Stimulated activated CD4-positive, alpha-beta T cell treated with anti-CD3 and anti-CD28 coated beads, Interleukin-2, amount 100 ng/mL, for 48 hours (primary cell): ENCODE measurements at places on chromosomes 7 and 10.

DNA sequence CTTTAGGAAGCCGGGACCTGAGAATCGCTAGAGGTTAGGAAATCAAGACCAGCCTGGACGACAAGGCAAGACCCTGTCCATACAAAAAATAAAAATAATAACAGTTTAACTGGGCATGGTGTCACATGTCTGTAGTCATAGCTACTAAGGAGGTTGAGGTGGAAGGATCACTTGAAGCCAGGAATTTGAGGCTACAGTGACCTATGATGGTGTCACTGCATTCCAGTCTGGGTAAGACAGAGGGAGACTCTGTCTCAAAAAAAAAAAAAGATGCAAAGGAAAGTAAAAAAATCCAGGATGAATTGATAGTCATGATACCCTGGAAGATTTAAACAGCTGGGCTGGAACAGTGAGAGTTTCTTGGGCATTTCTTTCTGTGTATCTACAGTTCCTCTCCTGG lies 463.2 kb downstream of the GALNT17 start:
- no peak for DNase-seq

DNA sequence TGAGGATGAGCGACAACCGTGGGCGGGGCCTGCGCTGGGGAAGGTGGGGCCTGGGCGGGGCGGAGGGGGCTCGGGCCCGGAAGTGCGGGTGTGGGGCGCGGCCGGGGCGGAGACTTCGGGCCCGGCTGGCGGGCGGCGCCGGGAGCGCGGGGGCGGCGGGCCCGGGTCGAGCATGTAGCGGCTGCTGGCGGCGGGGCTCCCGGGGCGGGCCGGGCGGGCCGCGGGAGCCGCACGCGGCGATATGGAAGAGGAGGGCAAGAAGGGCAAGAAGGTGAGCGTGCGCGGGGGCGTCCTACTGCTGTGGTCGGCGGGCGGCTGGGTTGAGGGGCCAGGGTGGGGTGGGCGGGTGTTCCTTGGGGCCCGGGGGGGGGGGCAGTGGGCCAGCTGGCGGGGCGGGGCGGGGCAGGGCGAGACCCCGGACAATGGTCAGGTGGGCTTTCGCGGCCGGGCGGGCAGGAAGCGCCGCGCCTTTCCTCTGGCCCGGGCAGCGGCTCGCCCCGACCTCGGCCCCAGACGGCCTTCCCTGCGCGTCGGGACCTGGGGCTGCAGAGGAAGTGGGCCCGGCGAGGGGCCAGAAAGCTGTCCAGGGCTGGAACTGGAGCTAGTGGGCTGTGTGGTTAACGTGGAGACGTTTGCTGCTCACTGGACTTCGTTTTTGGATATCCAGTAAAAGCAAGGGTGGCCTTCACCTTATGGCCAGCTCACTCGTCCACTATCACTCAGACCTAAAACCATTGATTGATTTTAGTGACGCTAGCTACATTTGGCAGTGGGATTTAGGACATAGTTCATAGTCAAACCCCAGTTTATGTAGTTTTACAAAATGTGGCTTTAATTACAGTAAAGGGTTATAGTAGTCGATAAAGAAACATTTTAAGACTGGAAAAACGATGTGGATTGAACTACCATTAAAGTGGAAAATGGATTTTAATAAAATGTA lies at the start of gene CCM2:
CCM2 (plus strand) TSS at position 109 of the 940 bp plus-strand sequence; CDS start at position 242, 133 bp downstream.
- no peak for DNase-seq

- DNase-seq: no peak
Observed at GRCh38 chr7:70583965-70584883, 547.7 kb upstream of the GALNT17 start.

- no peak for DNase-seq
Observed at GRCh38 chr10:88198023-88198422, 334.6 kb downstream of the PTEN start.

DNA sequence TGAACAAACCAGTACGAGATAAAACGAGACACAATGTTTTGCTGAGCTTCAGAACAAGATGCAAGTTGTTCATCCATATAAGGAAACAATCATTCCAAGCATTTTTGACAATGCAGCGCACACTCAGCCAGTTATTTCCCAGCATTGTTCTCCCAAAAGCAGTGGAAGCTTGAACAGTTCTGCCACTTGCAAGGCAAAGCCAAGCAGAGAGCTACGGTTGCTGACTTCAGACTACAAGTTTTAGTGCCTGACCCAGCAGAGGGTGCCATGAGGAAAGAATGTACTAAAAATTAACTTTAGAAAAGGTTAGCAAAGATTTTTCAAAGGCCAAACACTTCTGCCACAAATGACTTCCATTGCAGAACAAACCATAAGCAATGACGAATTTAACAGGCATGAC lies 152.5 kb downstream of the SLC25A13 start:
- no peak for DNase-seq

GRCh38 chr7:102095321-102096011 lies 191.2 kb upstream of the SH2B2 start:
- DNase-seq: no peak

- DNase-seq: no peak
Observed at GRCh38 chr10:3494131-3494837, 290.7 kb downstream of the KLF6 start.

DNA sequence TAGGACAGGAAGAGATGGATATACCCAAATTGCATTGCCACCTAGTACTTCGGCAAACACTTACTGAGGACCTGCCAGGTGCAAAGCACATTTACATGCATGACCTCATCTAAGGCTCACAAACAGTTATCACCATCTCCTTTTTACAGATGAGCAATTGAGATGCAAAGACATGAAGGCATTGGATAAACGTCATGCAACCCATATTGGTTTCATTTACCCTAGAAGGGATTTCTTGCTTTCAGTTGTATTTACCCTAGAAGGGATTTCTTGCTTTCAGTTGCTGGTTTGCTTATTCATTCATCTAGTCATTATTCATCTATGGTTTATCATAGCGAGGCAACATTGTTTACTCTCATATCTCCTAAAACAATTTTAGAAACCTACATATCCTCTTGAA lies 52.2 kb downstream of the STEAP1B start:
- DNase-seq: no peak

DNA sequence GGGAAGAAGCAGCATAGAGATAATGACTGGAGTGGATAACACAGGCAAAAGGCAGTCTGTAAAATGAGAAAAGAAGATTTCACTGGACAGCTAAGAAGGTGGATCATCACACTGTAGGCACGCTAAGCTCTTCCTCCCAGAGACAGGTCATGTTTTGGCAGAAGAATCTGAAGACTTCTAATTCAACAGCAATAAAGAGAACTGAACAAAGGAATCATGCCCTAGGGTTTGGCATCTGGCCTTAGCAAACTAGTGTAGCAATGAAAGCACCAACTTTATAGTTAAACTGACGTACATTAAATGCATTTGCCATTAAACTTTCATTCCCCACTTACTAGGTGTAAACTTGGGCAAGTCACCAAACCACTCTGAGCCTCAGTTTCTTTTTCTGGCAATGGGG lies 84.4 kb upstream of the SEM1 start:
- no peak for DNase-seq

DNA sequence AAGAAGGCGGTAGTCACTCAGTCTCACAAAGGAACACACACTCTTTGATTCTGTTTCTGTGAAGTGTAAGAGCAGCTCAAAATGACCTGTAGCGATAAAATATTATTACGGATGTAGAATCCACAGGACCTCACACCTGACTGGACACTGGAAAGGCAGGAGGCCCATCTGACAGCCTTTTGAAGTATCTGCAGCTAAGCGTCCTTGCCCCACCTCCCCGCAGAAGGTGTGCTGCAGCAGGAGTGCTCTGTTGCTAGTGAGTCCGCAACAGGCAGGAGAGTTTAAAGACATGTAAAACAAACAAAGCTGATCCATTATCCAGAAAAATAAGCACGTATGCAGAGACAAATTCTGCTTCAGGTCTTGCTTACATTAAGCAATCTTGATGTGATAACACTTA lies 355.5 kb downstream of the GPR158 start:
- no peak for DNase-seq

DNA sequence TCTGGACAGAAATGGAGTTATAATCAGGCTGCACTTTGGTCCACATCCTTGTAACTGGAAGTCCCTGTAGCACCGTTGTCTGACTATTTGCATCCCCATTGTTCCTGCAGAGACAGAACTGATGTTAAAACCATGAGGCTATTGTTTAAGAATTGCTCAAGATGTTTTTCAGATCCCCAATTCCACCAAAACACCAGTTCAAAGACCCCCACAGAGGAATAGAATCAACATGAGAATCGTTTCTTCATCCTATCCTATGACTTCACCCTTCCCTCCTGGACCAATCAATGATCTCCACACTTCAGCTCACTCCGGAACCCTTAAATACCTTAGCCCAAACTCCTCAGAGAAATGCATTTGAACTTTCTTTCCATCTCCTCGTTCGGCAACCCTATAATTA lies 57.1 kb upstream of the GRID1 start:
- DNase-seq: no peak

DNA sequence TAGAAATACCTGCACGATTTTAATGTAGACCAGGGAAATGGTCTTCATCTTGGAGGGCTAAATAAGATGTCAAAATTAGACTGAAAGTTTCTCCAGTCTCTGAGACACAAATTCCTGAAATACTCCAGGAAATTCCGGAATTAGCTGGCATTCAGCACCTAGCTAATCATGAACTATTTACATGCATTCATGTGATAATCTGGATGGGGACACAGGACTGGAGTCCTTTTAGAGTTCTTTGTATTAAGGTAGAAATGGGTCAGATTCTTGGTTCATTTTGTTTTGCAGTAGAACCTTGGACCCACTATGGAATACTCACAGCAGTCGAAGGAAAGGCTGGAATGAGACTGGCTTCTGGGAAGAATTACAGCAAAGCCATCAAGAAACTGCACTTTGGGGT lies 65.3 kb upstream of the MDFIC start:
- no peak for DNase-seq

DNA sequence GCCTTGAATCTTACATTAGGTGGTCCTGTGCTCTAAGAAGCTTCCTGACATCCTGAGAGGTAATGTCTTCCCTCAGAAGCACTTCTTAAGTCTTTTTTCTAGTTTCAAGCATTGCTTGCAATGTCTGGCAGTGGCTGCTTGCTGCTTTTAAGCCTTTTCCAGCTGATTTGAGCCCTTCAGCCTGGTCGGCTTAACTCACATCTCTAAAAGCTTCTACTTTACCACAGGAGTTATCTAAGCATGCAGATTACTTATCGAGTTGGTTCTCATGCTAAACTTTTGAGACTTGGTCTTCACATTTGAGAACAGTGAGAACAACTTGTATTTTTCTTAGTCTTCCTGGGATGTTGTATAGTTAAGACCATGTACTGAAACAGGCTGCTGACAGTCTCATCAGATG lies 3.9 kb downstream of the LRMDA start:
- DNase-seq: no peak

DNA sequence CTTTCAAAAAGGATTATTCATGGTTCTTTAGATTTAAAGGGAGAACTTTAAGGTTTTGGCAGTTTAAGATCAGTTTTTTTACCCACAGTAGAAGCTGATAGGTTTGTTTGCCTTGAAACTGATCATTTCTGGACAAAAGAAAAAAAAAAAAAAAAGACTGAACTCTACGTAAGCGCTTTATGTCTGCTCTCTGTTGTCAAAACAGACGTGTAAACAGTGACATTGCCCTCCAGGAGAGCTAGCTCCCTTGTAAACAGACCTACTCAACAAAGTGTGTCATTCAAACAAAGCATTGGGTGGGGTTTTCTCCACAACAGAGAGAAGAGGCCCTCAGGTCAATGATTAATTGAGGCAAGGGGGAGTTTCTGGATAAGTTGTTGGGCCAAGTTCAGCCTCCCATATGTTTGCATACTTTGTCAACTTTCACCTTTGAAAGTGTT lies 568.1 kb upstream of the LRRN3 start:
- DNase-seq: no peak

DNA sequence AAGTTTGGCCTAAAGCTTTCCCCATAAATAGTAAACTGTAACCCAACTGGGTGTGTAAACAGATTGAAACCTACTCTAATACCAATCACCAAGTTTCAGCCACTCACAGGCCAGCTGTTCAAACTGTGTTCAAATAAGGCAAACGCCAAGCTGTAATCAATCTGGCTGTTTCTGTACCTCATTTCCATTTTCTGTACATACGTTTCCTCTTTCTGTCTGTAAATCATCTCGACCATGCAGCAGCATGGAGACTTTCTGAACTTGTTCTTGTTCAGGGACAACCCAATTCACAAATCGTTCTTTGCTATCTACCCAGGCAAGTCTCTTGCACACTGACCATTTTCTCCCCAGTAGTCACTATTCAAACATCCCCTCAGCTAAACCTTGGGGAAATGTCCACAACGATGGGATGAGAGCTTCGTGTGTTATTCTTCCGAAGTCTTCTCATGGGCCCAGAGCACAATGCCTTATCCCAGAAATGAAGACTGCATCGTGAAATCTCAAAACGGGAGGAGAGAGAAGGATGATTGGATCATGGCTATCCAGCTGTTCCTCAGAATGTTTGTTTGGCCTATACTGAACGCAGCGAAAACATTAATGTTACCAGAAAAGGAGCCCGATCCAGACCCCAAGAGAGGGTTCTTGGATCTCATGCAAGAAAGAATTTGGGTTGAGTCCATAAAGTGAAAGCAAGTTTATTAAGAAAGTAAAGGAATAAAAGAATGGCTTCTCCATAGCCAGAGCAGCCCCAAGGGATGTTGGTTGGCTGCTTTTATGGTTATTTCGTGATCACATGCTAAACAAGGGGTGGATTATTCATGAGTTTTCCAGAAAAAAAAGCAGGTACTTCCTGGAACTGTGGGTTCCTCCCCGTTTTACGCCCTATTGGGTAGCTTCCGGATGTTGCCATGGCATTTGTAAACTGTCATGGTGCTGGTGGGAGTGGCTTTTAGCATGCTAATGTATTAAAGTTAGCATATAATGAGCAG lies 86.2 kb downstream of the SLC16A9 start:
- no peak for DNase-seq

DNA sequence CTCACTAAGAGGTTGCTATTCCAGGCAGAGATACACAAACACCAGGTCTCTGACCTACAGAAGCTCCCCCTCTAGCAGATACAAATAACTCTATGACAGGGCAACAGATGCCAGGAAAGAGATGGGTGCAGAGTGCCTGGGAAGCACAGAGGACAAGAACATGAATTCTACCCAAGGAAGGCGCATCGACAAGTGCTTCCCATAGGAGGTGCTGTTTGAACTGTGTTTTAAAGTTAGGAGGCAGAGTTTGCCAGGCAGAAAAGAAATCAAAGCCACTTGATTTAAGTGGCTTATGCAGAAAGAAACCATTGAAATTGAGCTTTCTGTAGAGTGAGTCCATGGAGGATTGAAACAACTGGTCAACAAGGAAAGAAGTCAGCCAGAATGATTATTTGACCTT lies 35.3 kb upstream of the EGR2 start:
- DNase-seq: no peak

DNA sequence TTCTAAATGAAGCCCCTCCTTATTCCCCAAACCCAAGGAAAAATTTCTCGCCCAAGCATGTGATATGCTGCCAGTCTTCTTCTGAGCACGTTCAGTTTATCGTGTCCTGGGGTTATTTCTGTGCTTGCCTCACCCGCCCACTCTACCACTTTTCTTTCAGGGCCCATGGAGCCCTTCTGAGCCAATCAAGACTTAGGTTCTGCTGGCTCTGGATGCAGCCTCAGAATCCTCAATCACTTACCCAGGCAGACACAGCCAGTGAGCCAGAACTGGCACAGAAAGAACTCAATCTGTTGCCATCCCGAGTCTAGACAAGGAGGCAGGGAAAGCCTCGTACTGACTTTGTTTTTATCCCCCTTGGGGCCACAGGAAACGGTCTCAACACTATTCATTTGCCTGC lies 34.2 kb upstream of the C10orf90 start:
- DNase-seq: no peak

GRCh38 chr7:91064938-91065337 lies 199.3 kb upstream of the FZD1 start:
- no peak for DNase-seq

GRCh38 chr7:151482883-151483710 lies 36.6 kb downstream of the RHEB start:
- no peak for DNase-seq

- DNase-seq: no peak
Observed at GRCh38 chr7:2100278-2101208, 132.2 kb downstream of the MAD1L1 start.
